Smooth muscle cell of bladder (primary cell): ENCODE measurements at places on chromosomes 2 and 18. TPM values are rescaled to one million over a fixed set of nuclear protein-coding genes. Genes with fewer than 3 reads are reported as not detected.

STARD6 gene
- not detected in 2 replicates for total RNA-seq

CMPK2 gene
- 0.37 and 0.43 TPM in 2 replicates for total RNA-seq

CRYGC gene
- not detected in 2 replicates for total RNA-seq

AMER3 gene
- total RNA-seq = not detected in 2 replicates

RAD51AP2 gene
- not detected in 2 replicates for total RNA-seq

ESPNL gene
- 2.3 and 2.4 TPM in 2 replicates for total RNA-seq

RALBP1 gene
- 47.4 and 54.6 TPM in 2 replicates for total RNA-seq

ECEL1 gene
- total RNA-seq = not detected in 2 replicates
